LNCaP clone FGC (cell line): ENCODE measurements at places on chromosomes 2 and 18.

DNA sequence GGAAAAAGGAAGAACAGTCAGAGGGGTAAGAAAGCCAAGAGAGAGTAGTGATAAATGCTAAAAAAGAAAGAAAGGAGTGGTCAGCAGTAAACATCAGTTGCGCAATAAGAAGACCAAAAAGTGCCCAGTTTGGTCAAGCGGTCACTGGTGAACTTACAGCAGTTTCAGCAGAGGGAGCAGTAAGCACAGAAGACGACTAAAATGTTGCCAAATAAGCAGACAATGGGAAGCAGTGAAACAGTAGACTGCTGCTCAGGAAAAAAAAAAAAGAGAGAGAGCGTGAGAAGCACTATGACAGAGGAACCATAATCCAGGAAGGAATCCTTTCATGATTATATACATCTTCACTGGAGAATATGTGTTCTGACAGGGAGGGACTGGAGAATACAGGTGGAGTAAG, 45.8 kb downstream of the DNAJC10 start:
- no peak for DNase-seq

GRCh38 chr2:216594081-216594480, 39.1 kb upstream of the IGFBP2 start:
- DNase-seq: no peak

DNA sequence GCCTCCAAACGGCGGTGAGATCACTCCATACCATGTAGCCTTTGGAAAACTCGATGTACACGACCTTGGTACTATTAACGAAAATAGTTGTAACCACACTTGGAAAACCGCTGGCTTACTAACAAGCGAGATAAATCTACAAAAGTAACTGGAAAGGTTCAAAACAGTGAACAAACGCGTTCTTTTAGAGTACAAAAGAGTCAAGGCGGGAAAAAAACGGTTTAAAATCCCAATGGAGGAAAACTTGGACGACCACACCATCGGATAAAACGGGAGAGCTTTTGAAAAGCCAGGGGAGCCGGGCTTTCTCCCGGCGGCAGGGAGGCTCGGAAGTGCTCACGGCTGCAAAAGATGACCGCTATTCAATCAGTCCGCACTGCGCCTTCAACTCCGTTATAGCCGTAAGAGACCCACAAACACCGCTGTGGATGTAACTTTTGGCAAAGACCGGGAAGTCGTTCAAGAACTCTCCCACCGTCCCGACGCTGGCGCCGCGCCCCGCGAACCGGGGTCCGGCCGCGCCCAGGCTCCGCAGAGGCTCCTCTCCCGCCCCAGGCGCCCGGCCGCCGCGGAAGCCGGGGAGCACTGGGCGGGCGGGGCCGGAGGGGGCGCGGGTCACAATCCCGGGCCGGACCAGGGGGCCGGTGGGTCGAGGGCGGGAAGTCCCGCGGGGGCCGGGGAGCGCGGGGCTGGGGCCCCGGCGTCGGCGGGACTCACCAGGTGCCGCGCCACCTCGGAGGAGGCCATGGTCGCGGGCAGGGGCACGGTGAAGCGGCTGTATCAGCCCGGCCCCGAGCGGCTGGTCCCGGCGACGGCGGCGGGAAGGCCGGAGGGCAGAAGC, 465 bp downstream of the SEPTIN10 start:
- no peak for DNase-seq

GRCh38 chr2:173414823-173415322, 60.2 kb downstream of the CDCA7 start:
- DNase-seq: no peak

DNA sequence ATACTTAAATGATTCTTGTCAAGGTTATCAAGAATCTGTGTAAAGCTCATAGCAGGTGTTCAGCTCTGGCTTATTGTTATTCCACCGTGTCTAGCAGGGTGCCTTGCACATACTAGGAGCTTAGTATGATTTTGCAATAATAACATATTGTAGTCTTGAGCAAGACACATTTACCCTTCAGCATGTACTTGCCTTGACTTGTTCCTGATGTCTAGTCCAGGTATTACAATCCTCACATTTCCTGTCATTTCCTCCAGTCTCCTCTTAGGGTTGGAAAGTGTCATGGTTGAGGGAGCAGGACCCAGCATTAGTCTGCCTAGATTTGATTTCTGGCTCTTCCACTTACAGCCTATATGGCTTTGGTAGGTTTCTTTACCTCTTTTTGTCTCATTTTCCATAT, 246.1 kb downstream of the RAD51AP2 start:
- no peak for DNase-seq

GRCh38 chr2:237315170-237315828, 98.7 kb downstream of the COL6A3 start:
- no peak for DNase-seq

- no peak for DNase-seq
Observed at GRCh38 chr2:210299866-210300373, 15.1 kb downstream of the MYL1 start.

GRCh38 chr2:3532941-3533340, 13.6 kb upstream of the ADI1 start:
- peak; percentile 45 for DNase-seq

- no peak for DNase-seq
Observed at GRCh38 chr2:241050624-241051577, 51.2 kb downstream of the MTERF4 start.

- no peak for DNase-seq
Observed at GRCh38 chr2:201114846-201115245, 1.1 kb upstream of the CFLAR start.

- DNase-seq: no peak
Observed at GRCh38 chr18:5975111-5976002, 80.0 kb upstream of the TMEM200C start.

GRCh38 chr18:15005313-15006130, 257.6 kb downstream of the ANKRD30B start:
- DNase-seq: no peak

DNA sequence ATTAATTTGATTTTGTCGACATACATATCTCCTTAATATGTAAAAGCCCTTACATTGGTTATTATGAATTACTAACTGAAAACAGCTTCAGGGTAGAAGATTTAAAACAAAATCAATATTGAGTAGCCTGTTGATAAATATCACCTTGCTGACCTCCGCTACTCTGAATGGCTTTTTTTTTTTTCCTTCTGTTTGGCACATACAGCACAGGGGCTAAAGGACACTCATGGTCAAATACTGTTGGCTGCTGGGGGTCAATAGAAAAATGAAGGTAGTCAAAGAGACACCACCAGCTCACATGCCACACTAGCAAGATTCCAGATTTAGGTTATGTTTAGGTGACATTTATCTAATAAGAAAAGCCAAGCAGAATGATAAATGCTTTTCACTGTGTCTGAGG, 1642.4 kb upstream of the SLC39A10 start:
- DNase-seq: no peak

GRCh38 chr2:11319939-11320338, 24.5 kb downstream of the ROCK2 start:
- DNase-seq: no peak

GRCh38 chr18:66971960-66972359, 368.1 kb upstream of the CDH19 start:
- DNase-seq: no peak

GRCh38 chr2:234880551-234881211, 71.1 kb upstream of the SH3BP4 start:
- DNase-seq: no peak

- no peak for DNase-seq
Observed at GRCh38 chr18:14086458-14087231, 45.6 kb downstream of the ZNF519 start.

- DNase-seq: no peak
Observed at GRCh38 chr2:70894765-70895164, 40.9 kb upstream of the ATP6V1B1 start.

DNA sequence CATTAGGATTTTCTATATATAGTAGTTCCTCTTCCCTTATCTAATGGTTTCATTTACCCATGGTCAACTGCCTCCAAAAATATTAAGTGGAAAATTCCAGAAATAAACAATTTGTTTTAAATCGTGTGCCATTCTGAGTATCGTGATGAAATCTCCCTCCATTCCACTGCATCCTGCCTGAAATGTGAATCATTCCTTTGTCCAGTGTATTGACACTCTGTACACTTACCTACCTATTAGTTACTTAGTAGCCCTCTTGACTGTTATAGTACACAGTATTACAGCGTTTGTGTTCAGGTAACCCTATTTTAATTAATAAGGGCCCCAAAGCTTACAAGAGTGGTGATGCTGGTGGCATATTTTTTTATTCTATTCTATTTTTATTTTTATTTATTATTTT, 26.2 kb downstream of the TAF4B start:
- DNase-seq: no peak

GRCh38 chr2:61727746-61728145, 126.1 kb downstream of the FAM161A start:
- DNase-seq: no peak

DNA sequence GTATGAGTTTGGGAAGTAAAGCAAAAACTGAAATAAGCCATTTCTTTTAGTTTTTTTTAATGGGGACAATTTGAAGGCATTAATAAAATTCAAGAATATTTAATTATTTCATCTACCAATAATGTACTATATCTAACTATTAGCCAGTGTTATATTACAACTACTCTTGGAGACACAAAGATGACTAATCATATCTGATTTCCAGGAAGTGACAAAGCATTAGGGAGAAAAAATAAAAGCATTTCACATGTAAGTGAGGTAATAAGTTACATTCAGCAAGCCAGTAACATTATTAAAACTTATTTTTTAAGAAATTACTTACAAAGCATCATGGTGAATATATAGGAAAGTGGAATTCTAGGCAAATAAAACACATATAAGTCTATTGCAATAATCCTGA, 781.3 kb upstream of the NRXN1 start:
- no peak for DNase-seq

DNA sequence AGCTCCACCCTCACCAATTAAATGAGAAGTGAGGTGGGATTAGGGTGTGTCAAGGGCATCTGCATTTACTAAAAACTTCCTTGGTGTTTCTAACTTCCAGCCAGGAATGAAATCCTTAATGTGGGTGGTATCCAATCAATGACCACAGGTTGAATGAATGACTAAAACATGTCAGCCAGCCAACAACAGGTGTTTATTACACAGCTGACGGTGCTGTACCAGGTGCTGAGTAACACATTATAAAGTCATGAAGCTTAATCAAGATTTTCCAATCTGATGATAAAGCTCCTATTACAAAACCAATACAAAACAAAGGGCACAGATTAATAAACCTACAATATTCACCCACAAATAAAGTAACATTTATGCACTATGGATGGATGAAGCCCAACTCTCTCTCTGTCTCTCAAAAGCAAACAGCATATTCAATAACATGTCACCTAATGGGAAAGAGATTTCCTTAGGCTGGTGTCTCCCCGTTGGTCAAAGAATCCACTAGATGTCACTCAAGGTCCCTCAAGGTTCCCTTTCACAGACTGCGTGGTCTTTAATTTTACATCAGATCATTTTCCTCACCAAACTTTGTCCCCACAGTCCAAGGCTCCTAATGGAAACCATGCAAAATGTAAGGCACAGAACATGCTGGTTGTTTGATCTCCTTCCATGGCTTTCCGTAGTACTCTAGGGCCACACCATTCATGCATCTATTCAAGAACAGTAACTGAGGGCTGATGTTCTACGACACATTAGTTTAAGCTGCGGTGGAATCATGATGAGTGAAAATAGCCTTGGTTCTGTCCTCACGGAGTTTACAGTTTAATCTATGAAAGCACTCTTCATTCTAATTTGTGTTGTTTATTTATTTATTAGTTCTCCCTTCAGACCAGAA, 6.4 kb upstream of the PTPN4 start:
- no peak for DNase-seq

GRCh38 chr18:12879840-12880540, 4.0 kb downstream of the PTPN2 start:
- DNase-seq: no peak

- no peak for DNase-seq
Observed at GRCh38 chr18:21747268-21747667, 6.7 kb downstream of the MIB1 start.

GRCh38 chr2:45860136-45861121, 209.0 kb downstream of the PRKCE start:
- DNase-seq: no peak

GRCh38 chr2:172334988-172335387, 92.4 kb upstream of the ITGA6 start:
- no peak for DNase-seq

- no peak for DNase-seq
Observed at GRCh38 chr2:64324746-64325410, 129.1 kb upstream of the LGALSL start.

DNA sequence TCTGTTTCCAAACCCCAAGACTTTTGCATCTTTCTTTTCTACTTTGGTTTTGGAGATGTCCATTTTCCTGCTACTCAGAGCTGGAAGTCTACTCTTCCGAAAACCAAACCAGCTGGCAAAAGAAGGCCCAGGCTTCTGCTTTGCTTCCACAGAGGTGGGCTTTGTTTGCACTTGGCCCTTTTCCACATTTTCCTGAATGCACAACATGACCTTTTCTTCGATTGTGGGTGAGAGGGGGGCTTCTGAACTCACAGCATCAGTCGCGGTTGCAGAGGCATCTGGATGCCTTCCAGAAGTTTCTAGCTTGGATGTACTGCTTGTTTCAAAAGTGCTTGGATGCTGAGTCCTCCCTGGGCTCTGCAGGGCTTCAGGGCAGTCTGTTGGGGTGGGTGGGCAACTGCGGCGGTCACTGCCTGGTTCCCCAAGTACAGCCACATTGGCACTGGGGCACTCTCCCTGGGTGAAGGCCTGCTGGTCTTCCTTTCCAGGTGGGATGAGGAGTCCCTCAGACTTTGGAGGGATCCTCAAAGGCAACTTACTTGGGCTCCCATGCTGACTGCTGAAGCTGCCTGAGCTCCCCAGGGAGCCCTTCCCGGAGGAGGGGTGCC, 112.3 kb upstream of the LYPD1 start:
- no peak for DNase-seq
